Myometrial cell (primary cell): ENCODE measurements at places on chromosomes 11 and 22. TPM values are rescaled to one million over a fixed set of nuclear protein-coding genes. Genes with fewer than 3 reads are reported as not detected.

The NDUFV1 gene
- 248 and 322 TPM in 2 replicates for total RNA-seq

The FOXRED2 gene
- 5.0 and 5.2 TPM in 2 replicates for total RNA-seq

The OR9I1 gene
- not detected in 2 replicates for total RNA-seq

The LINC01488 gene
- total RNA-seq, result not detected in 2 replicates

The FDXACB1 gene
- total RNA-seq, result 3.7 and 4.3 TPM in 2 replicates

The NCR3LG1 gene
- 4.0 and 4.8 TPM in 2 replicates for total RNA-seq

The PLEKHA7 gene
- total RNA-seq, result 0.71 and 17.3 TPM in 2 replicates

The CDC42EP1 gene
- 58.0 and 69.5 TPM in 2 replicates for total RNA-seq
